HuH-7.5 (cell line): ENCODE measurements at places on chromosomes 1 and 21.

- no peak for DNase-seq
Observed at GRCh38 chr1:52268372-52268771, 97.6 kb downstream of the CC2D1B start.

GRCh38 chr1:83697220-83697619 is 301.7 kb downstream of the TTLL7 start:
- DNase-seq = no peak

- DNase-seq = no peak
Observed at GRCh38 chr1:45644661-45645060, 20.8 kb upstream of the CCDC17 start.

- no peak for DNase-seq
Observed at GRCh38 chr1:198913667-198914066, 274.8 kb downstream of the PTPRC start.

DNA sequence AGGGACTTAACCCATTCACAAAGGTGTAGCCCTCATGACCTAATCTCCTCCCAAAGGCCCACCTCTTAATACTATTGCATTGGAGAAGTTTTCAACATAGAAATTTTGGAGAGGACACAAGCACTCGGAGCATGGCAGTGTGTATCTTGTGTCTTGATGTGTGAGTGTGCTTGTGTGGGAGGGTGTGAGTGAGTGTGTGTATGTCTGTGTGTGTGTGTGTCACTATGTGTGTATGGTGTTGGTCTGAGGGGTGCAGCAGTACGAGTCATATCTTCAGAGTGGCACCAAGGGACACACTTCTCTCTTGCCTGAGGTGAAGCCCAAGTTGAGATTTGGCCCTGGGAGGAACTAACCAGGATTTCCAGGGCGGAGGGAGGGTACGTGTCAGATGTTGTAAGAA is 73.7 kb downstream of the NAV1 start:
- no peak for DNase-seq

- DNase-seq = no peak
Observed at GRCh38 chr1:109816175-109816811, 52.6 kb upstream of the EPS8L3 start.

GRCh38 chr1:3742439-3743298 is 9.6 kb upstream of the CCDC27 start:
- DNase-seq = no peak

- DNase-seq = no peak
Observed at GRCh38 chr1:102045752-102046151, 49.0 kb upstream of the OLFM3 start.

DNA sequence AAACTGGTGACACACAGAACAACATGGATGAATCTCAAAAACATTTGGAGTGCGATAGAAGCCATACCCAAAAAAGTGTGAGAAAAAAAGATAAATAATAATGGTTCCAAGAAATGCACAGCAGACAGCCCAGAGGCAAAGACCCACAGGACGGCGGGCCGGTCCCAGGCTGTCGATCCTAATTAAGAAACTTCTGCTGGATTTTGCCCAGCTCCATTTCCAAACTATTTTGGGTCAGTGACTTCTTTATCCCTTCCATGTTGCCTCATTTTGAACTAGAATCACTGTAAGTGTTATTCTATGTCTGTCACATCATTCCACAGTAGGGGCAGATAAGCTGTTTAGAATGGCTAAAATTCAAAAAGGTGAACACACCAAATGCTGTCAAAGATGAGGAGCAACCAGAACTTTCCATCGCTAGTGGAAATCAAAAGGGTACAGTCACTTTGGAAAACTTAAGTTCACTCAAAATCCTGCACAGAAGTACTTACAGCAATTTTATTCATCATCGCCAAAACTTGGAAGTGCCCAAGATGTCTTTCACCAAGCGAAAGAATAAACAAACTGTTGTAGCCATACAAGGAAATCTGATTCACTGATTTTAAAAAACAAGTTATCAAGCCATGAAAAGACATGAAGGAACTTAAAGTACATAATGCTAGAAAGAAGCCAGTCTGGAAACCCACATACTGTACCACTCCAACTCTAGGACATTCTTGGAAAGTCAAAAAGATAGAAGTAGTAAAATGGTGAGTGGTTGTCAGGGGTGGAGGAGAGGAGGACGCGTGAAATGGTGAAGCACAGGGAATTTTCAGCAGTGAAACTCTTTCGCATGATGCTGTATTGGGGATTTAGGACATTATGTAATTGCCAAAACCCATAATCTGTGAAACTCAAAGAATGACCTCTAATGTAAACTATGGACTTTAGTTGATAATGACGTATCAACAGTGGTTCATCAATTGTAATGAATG is 7.5 kb downstream of the NBPF1 start:
- DNase-seq = no peak

DNA sequence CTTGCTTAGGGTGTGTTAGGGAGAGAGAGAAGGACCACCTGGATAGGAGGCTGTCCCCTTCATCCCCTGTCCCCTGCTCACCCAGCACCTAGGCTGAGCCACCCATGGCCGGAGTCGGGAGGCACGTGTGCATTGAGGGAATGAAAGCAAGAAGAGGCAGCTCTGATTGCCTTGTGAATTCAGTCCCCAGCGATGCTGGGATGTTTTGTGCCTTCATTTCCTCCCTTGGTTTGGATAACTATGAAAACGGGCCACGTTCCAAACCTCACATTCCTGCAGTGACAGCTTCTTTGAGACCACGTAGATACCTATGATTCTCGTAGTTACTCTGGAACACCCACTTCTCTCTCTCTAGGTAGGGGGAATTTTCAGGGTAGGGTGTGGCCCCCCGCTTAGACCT is 67.1 kb downstream of the MAN1C1 start:
- DNase-seq = no peak

GRCh38 chr1:231799363-231799986 is 172.9 kb downstream of the DISC1 start:
- DNase-seq = no peak

GRCh38 chr1:6560267-6560666 is 5.2 kb downstream of the TAS1R1 start:
- DNase-seq = no peak

DNA sequence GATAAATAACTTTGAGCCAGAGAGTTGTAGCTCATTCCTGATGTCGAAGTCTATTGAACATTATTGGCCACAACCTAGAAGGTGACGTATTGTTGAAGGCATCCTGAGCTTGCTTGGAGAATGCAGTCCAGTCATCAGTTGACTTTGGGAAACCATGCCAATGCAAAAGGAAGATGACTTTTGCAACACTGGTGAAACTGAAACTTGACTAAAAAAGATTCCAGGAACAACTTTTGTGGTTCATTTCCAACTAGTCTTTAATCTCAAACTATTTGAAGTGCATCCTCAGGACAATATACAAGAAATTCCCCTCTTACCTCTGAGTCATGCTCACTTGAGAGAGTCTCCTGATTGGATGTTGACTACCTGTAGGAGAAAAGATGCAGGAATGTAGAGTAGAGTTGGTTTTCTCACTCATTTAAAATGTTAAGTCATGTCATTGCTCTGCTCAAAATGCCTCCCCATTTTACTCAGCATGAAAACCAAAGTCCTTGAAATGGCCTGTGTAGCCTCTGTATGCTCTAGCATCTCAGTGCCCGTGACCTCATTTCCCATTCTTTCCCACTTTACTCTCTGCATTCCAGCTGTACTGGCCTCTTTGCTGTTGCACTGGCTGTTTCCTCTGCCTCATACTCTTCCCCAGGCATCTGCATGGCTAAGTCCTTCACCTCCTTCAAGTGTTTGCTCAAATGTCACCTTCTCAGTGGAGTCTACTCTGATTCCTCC is 24.4 kb upstream of the LEPR start:
- DNase-seq = no peak

GRCh38 chr1:156543066-156543465 is 29.3 kb downstream of the IQGAP3 start:
- DNase-seq = no peak

- DNase-seq = peak; percentile 90
Observed at GRCh38 chr1:156383023-156383422, 14.0 kb downstream of the RHBG start.

DNA sequence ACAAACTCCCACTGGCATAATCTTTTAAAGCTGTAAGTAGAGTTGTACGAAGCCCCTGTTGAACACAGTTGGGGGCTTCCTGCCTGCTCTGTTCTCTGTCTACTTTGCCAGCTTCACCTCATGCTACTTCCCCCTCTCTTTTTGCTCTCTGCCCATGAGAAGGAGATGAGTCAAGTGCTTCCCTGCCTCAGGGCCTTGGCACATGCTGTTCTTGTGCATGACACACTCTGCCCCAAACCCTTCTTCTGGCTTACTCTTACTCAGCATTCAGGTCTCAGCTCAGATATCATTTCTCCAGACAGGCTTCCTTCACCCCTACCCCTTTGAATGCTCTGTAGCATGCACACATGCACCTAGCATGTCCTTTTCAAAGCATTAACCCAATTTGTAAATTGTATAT is 208.8 kb downstream of the FOXD2 start:
- DNase-seq = no peak

DNA sequence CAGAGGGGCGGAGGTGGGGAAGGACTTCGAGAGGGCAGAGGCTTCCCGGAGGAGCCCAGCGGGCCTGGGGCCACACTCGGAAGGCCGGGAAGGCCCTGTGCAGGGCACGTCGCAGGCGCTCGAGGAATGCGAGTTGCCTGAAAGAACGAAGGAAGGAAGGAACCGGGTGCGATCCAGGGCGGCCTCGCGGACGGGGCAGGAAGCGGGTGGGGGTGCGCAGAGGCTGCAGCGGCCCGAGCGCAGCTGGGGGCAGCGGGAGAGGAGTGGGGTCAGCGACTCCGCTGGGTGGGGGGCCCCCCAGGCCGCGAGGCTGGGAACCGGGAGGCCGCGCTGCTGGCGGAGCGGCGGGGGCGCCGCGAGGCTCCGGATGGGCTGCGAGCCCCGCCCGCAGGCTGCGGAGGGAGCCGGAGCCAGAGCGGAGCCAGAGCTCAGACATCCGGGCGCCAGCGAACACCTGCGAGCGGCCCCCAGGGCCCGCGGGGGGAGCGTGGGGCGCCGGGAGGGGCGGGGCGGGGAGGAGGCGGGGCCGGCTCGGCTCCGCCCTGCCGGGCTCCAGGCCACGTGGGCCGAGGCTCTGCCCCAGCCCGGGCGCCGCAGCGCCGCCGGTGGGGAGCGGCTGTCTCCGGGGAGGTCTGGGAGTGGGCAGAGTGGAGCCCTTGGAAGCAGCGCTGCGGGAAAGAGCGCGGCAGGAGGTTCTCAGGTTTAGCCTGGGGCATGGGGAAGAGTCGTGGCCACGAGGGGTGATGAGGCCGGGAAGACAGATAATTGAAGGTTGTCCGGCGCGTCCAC is 4.6 kb downstream of the ID3 start:
- peak; percentile 70 for DNase-seq

GRCh38 chr1:3337798-3338724 is 116.4 kb upstream of the ARHGEF16 start:
- no peak for DNase-seq

- no peak for DNase-seq
Observed at GRCh38 chr1:183693521-183693920, 40.4 kb upstream of the APOBEC4 start.

- DNase-seq = no peak
Observed at GRCh38 chr1:94898491-94899385, 28.2 kb downstream of the CNN3 start.

DNA sequence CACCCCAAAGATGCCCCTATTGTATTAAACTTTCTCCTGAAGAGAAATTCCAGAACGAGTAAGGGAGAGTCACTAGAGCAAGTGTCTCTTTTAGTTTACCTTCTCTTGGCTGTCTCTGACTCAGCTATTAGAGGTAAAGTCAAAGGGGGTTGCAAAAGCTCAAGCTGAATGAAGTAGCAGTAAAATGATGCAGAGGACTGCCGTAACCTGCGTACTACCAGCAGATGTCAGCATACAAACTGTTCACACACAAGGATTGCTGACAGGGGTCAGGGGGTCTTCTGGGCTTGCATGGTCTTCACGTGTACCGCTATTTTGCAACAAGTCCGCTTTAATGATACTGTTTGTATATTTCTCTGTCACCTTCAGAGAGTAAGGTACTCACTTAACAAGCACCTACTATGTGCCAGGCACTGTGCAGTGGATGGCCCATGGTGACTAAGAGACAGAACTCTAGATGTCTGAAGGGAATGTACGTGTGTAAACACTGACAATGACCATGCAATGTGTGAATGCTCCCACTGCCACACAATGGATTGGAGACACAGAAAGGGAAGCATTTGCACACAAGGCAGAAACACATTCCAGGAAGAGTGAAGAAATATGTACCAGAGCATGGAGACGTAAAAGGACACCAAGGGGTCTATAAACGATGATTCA is 34.9 kb downstream of the CHML start:
- peak; percentile 16 for DNase-seq

DNA sequence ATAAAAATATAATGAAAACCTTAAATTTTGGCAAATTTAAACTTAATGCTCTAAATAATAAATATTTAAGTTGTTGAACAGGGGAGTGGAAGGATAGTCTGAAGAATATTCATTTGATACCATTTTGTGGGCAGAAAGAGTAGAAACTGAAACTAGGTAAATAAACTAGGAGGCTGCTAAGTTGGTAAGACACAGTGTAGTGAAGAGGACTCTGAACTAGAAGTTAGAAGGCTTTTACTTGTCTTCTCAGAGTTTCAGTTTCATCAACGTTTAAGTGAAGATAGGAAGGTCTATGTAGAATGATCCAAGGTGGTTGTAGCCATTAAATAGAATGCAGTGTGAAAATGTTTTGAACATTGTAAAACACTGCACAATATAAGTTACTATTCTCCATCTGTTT is 516.9 kb downstream of the AMY1C start:
- DNase-seq = no peak

DNA sequence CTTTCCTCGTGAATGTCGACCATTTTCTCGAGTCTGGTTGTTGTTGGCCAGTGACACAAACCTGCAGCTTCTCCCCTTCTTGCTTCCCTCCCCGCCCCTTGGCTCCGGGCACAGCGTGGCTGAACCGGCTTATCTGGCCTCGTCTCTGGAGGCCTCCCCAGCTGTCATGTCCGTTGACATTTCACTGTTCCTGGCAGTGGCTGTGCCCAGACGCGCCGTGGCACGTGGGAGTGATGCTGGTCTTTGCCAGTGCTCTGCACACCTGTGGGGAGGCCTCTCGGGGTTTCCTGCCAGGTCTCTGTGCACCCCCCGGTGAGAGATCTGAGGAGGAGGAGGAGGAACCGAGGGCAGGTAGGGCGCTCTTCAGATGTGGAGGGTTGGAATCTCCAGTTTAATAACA is 23.7 kb downstream of the SKI start:
- DNase-seq = no peak

GRCh38 chr1:165257969-165258459 is 98.5 kb downstream of the LMX1A start:
- peak; percentile 56 for DNase-seq
